NCI-H1436 (cell line): ENCODE measurements at places on chromosomes 16 and 17.

- no peak for DNase-seq
Measured at GRCh38 chr16:89106533-89107202, 13.0 kb downstream of the ACSF3 start.

GRCh38 chr16:84055801-84056634, 13.4 kb upstream of the SLC38A8 start:
- DNase-seq = no peak

DNA sequence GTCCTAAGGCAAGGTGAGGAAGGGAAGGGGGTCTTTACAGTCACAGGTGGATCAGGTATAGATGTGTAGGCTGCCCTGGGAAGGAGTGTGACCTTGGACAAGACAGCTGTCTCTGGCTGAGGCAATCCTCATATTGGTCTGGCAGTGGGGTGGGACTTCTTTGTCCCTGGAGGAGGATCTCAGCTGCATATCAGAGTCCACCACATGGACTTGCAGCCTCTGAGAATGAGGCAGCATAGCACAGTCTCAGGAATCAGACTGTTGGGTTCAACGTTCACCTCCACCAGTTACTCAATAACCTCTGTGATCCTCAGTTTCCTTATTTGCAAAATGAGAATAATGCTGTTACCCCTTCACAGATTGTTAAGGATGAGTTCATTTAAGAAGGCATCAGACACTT, 33.4 kb downstream of the ACSM2A start:
- no peak for DNase-seq

DNA sequence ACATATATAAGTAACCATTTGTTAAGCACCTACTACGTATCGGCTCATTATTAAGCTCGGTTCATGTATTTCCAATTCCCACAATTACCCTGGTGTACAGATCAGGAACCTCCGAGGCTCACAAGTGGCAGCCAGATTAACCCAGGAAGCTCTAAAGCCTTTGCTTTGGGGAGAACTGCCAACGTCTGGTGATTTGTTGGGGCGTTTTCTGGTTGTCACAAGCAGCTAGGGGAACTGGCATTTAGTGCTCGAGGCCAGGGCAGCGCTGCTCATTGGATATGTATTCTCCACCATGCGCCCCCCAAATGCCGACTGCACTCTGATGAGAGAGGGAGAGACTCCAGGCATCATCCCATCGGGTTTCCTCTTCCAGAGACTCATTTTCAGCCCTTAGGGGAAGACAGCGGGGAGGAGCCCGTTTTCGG, 541 bp downstream of the ZNF18 start:
- DNase-seq = no peak
